ENCODE measurements at places on chromosomes 3 and 15.

DNA sequence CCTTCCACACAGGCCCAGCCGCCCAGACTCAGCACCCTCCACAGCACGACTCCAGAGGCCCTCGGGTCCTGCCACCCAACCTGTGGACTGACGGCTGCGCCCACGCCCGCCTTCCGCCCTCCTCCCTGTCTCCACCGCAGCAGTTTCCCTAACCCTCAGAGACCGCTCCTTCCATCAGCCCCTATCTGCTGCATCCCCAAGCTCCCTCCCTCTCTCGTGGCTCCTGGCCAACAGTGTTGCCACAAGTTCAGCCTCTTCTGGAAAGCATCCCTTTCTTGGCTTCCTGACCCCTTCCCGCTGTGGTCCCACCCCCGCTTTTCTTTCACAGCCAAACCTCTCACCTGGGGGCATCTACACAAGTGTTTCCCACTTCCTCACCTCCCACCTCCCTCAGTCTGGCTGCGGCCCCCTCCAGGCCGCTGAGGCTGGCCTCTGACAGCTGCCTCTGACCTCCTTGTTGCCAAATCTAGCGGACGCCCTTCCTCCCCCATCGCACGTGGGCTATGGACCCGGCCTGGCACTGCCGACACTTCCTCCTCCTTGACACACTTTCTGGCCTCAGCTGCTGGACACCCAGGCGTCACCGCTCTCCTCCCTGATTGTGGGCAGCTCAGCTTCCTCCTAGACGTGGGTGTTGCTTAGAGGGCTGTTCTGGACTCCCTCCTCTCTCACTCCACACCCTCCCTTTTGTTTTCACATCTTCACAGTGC, 168.8 kb upstream of the TLE3 start:
- DNase-seq, result peak; percentile 67

GRCh38 chr15:78850941-78851755, 21.5 kb upstream of the MORF4L1 start:
- DNase-seq, result no peak

DNA sequence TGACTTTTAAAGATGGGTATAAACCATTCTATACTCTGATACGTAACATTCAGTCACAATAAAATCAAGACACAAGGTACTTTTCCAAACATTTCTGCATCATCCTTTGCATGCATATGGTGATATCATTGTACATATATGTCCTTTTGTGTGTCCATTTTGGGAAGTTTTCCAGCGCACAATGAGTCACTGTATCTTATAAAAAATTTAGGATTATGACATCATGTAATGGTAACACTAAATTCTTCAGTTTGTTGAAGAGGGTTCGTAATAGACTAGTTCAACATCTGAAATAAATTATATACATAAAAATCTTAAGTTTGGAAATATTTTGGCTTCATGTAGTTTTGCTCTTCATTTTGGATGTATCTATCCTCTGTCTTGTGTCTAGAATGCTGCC, 480.9 kb downstream of the ROBO1 start:
- no peak for DNase-seq

GRCh38 chr15:61063875-61064320, 165.2 kb downstream of the RORA start:
- no peak for DNase-seq

DNA sequence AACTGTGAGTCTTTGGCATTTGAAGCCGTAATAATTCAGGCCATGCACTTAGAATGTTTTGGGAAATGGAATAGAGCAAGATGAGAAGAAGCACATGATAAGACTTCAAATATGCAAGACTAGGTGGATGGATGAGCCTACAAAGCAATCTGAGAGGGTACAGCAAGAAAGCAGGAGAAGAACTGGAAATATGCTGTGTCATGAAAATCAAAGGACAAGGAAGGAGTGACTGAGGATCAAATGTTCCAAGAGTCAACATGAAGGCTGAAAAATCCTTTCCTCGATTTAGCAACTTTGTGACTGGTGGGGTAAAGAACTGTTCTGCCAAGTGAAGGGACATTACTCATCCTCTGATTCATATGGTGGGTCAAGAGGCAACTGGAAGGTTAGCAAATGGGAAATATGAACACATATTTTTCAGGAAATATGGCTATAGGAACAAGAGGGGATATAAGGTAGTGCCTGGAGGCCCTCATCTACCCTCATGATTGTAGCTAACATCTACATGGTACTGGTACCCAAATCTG, 803.7 kb upstream of the ARRDC4 start:
- no peak for DNase-seq

GRCh38 chr3:183269345-183269744, 16.3 kb downstream of the B3GNT5 start:
- DNase-seq, result no peak
